IPS-NIHi11 (cell line): ENCODE measurements at places on chromosomes 12 and 14.
A peak's percentile ranks its signal among the peaks of the same experiment; 100 is the strongest.

- DNase-seq = no peak
Observed at GRCh38 chr12:12088147-12088546, 17.4 kb downstream of the BCL2L14 start.

DNA sequence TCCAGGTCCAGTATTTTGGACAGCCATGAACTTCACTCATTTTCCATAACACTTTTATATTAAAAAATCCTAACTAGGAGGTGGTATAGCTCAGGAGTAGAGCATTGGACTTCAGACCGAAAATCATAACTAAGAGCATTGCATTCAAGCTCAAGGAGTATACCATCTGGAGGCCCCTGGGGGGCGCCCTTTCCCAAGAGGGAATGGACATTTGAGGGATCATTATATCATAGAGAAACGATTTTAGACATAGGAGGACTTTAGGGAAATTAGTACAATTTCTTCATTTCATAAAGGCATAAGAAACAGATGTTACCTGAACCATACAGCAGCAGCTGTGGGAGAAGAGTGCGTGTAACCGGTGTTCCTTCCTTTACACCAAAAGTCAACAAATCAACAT is 5.2 kb upstream of the ATG14 start:
- DNase-seq = peak; percentile 33

- DNase-seq = no peak
Observed at GRCh38 chr12:125220404-125221273, 155.4 kb downstream of the AACS start.

DNA sequence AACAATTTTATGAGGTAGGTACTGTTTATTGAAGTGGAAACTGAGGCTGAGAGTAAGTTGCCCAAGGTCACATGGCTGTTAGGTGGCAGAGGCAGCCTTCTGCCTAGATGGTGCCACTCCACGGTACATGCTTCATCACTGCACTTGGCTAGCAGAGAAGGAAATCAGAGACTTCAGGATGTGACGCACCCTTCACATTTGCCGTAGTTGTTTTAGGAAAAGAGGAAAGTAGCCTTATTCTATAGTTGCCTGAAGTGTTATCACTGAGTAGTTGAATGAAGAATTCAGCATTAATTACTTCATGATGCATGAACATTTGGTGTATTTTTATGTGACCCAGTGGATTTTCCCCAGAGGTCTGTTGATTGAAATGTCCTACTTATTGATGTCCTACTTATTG is 55.7 kb downstream of the ERC1 start:
- DNase-seq = no peak

DNA sequence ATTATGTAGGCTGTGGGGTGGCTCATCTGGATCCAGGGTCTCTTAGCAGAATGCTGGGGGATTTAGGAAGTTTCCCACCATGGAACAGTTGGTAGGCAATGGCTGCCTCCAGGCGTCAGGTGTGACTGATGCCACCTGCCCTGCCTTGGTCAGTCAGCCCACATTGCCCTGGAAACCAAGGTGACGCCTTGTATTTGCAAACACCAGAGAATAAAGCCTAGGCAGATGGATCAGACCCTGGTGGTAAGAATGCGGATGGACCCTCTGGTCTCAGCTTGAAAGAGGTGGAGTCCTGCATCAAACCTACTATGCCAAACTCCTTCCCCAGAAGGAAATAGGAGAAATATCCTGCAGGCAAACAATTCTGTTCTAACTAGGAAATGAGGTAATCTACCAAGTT is 38.2 kb downstream of the NCKAP5L start:
- DNase-seq = peak; percentile 62

- DNase-seq = no peak
Observed at GRCh38 chr12:109737126-109737525, 23.5 kb downstream of the FAM222A start.

DNA sequence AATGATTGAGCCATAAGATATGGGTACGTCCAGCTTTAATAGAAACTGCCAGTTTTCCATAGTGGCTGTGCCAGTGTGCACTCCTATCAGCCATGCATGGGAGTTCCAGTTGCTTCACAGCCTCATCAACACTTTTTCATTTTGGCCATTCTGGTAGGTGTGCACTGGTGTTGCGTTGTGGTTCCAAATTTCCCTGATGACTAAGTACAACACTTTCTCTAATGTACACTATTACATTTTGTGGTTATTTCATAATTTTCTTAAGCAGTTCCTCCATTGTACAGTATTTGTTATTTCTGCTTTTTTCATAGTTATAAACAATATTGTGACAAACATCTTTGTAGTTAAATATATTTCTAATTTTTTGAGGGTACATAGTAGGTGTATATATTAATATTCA is 21.5 kb upstream of the OAS1 start:
- no peak for DNase-seq

- no peak for DNase-seq
Observed at GRCh38 chr14:101123618-101124510, 220.3 kb upstream of the RTL1 start.

DNA sequence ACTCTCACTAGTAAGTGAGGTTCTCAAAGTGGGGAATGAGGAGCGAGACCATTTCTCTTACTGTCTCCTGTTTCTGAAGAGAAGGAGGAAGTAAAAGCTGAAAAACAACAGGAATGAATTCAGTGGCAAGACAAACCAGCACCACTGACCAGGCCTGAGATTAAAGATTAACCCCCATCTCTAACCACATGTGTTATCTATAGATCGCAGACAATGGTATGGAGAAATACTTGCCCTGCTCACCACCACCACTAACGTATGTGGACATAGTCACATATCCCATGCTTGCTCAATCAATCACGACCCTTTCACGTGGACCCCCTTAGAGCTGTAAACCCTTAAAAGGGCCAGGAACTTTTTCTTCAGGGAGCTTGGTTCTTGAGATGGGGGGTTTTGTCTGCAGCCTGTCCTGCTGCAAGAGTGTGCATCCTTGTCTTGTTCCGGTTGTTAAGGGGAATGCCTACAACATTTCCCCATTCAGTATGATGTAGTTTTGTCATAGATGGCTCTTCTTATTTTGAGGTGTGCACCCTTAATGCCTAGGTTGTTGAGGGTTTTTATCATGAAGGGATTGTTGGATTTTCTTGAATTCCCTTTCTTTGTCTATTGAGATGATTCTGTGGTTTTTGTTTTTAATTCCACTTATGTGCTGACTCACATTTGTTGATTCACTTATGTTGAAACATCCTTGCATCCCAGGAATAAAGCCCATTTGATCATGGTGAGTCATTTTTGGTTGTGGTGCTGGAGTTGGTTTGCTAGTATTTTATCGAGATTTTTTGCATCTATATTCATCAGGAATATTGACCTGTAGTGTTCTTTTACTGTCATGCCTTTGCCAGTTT is 698.8 kb upstream of the LMO3 start:
- DNase-seq = no peak

DNA sequence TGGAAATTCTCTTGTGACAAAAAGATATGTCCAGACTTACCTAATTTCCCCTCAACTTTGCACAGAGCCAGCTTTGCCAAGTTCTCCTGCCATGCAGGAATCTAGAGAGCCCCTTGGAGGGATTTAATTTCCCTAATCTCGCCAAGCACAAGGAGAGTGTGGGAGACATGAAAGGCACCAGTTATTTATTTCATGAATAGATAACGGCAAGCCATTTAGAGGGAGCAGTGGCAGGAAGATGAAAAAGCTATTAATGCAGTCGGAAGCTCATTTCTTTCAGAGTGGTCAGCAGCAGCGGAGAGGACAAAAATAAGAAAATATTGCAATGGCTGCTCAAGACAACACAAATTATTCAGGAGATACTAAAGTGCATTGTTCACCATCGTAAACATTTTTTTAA is 150.9 kb upstream of the WSCD2 start:
- no peak for DNase-seq

- peak; percentile 49 for DNase-seq
Observed at GRCh38 chr12:68746572-68747180, 700 bp downstream of the SLC35E3 start.

- no peak for DNase-seq
Observed at GRCh38 chr12:29086325-29087271, 62.5 kb upstream of the FAR2 start.

DNA sequence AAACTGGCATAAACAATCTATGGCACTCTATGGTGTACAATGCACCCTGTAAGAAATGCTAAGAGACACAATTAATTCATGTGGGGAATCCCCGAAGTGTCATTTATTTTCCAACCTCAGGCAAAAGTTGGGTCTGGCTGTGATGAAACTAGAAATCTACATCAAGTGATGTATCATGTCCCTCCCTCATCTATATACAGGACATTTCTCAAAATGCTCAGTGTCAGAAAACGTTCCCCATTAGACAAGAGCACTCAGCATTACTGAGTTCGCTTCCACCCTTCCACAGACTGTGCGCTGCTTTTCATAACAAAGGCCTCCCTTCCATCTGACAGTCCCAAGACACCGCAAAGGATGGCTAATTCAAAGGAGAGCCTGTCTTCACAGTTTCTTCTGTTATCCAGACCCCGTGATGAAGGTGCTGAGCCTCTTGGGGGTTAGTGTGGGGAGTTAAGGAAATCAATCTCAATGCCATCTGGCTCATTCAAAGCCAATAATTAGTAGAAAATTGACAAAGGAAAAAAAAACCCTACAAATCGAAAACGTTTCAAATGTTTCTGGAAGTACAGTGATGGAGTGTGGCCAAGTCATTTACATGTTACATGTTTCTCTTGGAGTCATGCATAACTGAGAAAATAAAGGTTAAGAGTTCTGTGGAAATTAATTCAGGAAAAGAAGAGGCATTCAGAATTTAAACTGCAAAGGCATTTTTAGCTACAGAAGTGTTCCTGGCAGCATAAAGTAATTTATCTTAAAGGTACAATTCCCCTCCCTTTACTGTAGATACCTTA is 7.5 kb downstream of the CCDC88C start:
- no peak for DNase-seq

GRCh38 chr14:94572637-94573303 is 8.5 kb upstream of the SERPINA5 start:
- DNase-seq = no peak

DNA sequence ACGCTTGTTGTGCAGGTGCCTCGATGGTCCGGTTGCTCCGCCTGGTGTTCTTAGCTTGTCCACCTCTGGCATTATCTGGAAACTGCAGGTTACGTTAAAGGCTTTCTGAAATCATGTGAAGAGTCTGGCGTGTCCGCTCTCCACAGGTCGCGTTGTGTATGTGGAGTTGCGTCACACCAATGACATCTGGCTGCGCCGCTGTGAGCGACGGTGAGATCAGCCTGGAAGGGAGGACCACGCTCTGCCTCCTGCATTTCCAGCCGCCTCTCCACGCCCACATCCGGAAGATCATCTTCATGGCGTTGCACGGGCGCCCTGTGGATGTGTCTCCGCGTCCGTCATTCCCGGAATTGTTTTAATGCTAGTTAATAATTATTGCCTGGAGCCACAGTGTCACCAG is 50.6 kb upstream of the GALNT9 start:
- DNase-seq = no peak

DNA sequence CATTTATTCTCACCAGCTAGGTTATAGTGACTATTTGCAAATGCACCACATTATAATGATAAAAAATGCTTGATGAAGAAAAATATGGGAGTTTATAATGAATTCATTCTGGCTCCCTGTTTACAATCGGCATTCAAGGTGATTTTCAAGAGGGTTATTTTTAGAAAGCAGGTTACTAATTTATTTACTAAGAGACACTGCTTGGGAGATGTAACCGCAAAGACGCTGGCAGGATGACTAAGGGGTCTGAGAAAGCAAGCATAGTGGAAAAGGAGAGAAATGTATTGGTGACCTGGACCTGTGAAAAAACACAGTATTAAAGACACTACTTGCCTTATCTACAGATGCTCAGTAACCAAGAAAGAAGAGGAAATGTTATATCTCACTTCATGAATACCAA is 13.3 kb upstream of the PITPNM2 start:
- no peak for DNase-seq

GRCh38 chr14:71815110-71815509 is 117.1 kb upstream of the RGS6 start:
- DNase-seq = no peak

DNA sequence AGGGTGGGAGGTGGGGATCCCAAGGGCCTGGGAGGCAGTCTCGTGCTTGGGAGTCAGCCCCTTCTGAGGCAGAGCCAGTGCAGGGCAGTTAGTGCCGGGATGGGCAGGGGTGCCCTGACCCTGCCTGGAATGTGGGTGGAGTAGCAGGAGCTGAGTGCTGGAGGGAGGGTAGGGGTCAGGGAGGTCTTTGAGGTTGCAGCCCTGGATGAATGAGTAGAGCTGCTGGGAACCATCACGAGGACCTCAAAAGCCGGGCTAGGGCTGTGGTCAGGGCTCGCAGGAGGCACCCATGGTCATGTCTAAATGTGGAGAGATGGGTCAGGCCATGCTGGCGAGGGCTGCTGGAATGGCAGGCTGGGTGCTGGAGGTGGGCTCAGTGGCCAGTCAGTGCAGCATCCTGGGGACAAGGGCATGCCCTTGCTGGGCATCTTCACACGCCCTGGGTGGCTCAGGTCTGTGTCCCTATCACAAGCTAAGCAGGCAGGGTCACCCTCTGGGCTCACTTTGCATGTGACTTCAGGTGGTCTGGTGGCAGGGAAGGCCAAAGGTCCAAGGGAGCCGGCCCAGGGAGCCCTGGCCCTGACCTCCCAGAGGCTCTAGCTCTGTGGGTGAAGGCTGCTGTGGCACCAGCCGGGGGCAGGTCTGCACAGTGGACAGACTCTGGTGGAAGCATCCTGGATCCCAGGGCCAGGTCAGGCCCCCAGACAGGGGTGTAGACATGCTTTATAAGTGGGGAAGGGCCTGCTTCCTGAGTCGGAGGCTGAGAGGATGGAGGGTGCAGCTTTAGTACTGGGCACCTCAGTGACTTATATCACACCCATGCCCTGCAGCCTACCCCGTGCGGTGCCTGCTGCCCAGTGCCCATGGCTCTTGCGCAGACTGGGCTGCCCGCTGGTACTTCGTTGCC is 24.5 kb downstream of the PAPLN start:
- no peak for DNase-seq

- DNase-seq = no peak
Observed at GRCh38 chr14:70716958-70717357, 75.2 kb downstream of the TTC9 start.

DNA sequence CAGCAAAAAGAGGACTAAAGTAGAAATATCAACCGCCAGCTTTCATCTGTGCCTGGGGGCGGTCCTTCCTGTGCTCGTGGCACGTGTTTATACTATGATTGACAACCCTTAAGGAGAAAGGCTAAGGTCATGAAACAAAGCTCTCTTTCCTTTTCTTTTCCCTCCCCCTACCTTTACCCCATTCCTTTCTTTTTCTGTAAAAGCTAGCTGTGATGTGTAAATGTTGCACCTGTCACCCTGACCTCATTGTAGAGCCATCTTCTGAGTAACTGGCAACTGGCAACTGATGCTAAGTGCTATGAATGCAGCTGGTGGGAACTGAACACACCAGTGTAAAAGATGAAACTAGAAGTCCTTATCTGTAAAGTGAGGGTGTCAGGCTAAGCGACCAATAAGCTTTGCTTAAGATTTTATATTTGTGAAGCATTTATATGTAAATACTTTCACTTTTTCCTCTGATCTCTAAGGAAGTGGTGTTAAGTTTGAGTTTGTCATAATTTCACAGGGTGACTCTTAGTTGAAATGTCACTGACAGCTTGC is 102.8 kb upstream of the BCAT1 start:
- no peak for DNase-seq
